ENCODE measurements at places on chromosomes 1 and 21.

DNA sequence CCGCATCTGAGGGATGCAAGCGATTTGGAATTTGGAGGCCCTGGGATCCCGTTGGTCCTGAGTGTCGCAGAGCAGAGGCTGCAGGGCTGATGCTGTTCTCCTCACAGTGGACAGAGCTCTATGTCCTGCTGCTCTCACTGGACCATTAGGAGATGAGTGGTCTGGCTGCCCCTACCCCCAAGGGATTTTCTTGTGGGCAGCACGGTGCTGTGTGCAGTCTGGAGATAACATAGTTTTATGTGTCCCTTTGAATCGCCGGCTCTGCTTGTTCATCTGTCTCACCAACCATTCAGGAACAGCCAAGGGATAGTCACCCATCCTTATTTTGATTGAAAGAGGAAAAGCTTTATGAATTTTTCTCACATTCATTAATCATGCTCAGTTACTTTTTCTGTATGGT, 49.9 kb downstream of the CHRM3 start:
- DNase-seq: no peak

DNA sequence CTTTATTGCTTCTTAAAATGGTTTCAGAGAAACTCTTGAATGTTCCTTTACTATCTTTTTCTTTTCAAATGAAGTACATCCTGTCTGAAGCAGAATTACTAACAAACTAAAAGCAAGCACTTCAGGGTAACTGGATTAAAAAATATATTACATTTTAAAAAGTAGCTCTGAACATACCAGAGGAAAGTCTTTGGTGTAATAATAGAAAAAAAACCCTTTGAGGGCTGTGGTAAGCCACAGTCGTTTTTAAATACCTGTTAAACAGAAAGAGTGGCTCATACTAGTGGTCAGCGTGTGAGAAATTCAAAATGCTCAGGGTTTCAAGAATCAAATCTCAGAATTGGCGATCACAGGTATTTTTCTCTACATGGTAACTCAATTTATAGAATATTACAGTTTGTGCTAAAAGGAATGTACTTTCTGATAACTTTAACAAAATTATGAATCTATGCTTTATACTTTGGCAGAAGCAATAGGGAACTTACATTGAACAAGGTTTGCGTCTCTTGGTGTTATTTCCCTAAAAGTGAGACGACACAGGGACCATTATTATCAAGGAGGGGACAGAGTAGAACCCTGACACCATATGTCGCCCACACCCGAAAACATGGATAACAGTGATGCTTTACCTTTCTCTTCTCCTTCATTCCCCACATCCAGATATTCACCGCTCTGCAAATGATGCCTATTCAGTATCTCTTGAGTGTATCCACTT, 97.0 kb upstream of the DPH5 start:
- no peak for DNase-seq

- DNase-seq: no peak
These were observed 162.2 kb upstream of the RAB4A start for GRCh38 chr1:229108598-229109201.

DNA sequence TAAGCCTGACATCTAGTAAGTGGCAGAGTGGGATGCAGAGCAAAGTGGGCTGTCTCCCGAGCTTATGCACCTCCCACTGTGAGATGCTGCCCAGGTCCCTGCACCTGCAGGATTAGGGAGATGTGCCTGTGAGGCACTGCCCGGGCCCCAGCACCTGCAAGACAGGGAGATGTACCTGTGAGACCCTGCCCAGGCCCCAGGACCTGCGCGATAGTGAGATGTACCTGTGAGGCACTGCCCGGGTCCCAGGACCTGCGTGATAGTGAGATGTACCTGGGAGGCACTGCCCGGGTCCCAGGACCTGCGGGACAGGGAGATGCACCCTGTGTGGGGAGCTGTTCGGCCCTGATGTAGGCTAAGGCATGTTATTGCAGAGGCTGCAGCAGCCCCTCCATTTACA, 622.8 kb downstream of the PTPRU start:
- no peak for DNase-seq

DNA sequence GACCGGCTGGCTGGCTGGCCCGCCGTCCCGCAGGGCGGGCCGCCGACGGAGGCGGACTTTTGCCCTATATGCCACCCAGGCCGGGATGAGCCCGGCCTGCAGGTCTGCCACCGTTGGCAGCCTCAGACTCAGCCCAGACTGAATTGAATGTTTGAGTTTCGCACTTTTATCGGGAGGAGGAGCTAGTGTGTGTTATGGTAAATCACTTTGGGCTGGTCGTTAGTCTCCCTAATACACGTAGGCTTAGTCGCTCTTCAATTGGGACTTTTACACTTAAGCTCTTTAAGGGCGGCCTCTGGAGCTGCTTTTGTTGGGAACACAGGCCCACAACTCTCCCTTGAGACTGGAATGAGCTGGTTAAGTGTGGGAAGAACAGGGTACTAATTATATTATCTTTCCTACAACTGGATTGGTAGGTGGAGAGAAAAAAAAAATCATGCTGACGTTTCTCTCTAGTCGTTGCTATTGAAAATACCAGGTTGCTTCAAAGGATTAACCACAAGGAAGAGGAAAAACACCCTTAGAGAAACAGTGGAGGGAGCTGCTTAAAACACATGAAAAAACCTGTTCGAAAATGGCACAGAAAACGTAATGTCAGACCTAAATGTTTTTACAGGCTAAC, 1.4 kb upstream of the IRF2BP2 start:
- DNase-seq: no peak

GRCh38 chr1:153659656-153660055, 1.2 kb downstream of the SNAPIN start:
- DNase-seq: no peak

DNA sequence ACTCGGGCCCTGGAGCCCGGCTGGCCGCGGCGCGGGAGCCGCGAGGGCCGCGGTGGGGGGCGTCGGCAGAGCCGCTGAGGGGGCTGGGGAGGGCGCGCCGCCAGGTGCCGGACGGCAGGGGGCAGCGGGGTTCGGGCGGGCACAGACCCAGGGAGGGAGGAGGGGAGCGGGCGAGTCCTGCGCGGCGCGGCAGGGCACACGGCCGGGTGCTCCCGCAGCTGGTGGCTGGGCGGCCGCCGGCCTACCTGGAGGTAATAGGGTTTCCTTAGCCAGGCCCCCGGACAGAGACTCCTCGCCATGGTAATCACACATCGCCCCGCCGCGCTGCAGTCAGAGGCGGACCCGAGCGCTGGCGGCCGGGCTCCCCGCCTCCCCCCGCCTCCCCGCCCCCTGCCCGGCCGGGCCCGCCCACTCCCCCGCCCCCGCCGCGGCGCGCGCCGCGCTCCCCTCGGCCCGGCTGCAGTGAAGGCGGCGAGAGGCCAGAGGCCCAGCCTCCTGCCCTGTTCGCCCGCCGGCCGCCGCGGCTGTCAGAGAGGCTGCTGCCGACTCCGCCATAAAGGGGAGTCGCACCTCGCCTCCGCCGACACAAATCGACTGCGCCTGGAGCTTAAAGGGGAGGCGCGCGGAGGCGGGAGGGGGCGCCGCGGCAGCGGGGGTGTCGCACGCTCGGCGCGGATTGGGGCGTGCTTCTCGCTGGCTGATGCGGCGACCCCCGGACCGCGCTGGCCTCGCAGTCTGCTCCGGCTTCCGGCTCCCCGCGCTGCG, at the start of gene DIPK1A:
Gene DIPK1A (minus strand): TSS at position 332 of the 765 bp plus-strand sequence. CDS start 33 bp downstream, at position 299.
- peak; percentile 49 for DNase-seq

DNA sequence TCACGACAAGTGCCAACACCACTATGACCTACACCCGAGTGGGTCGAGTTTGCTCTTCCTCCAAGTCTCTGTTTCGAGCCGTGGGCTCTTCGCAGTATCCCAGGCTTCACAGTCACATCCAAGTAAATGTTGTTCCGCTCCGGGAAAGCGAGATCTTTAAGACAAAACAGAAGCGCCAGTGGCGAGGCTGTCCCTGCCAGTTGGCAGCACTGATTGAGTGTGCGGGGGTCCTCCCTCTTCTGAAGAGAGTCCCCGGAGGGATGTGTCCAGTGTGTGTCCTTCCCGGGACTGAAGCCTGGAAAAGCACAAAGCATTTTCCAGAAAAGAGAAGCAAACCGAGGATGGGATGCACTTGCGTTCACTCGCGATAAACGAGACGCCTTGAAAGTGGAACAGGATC, 158.9 kb downstream of the PRDM16 start:
- DNase-seq: no peak

DNA sequence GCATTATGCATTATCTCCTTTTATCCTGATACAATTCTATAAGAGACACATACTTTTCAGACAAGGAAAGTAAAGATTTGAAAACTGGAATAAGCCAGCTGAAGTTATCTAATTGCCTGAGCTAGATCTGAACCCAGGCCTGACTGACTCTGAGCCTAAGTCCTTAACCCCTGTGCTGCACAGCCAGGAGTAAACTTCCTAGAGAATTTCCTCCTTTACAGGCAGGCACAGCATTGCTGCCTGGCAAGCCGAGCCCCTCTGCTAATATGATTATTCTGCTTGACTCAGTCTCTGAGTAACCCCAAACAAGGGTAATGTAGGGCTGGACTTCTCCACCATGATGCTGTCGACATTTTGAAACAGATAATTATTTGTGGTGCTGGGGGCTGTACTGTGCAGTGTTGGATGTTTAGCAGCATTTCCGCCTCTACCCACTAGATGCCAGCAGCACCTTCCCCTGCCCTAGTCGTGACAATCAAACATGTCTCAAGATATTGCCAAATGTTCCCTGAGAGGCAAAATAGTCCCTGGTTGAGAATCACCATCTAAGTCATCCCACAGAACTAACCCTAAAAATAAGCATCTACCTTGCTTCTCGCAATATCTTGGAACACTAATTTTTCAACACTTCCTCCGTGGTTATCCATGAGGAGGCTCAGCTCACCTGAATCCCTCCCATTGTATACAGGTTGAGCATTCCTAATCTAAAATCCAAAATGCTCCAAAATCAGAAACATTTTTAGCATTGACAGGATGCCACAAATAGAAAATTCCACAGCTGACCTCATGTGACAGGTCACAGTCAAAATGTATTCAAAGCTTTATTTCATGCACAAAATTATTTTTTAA, 18.5 kb downstream of the CAMK1G start:
- DNase-seq: no peak

GRCh38 chr1:147475488-147475887, 65.8 kb upstream of the BCL9 start:
- DNase-seq: no peak

DNA sequence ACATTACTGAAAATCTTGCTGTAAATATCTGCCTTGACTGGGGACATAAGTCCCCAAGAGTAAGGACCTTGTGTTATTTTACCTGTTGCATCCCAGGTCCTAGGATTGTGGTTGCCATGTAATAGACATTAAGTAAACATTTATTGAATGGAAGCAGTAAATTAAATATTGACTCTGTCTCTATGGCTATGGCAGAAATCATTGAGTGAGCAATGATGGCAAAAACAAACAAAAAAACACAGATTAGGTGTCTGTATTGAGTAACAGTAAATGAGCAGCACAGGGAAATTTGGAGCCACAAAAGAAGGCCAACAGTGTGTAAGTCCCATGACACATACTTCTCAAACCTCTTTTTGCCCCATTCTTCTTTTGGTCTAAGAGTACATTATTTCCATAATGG, 240.4 kb downstream of the NFIA start:
- no peak for DNase-seq

DNA sequence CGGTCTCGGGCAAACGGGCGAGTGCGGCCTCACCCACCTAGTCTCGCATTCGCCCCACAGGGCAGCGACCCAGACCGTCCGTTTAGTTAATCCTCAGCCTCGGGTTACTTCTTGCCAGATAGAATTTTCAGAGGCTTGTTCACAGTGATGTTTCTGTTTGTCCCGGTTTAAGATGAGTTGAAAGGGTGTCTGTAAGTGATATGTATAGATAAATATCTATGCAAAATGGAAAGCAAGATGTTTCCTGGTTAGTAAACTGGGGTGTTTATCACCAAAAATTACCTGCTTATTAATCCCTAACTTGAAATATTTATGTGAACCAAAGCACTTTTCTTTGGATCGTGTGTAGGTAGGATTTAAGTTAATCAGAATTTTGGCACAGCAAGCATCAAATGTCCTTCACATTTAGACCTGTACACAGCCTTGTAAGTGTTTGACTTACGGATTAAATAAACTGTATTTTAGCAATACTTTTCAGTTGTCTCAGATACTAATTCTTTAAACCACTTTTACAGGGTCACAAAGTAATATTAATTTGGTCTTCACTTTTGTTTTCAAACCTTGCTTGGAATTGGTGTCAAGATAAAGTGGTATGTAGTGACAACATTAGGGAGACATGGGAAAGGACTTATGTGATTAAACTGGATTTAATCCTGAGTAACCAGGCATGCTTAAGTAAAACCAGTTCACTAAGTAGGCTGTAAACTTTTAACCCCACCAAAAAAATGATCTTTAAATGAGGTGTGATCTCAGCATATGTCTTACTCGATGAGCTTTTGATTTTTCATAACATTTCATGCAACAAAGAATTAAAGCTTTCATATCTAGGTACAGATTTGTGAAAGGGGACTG, 914 bp downstream of the ZNF326 start:
- DNase-seq: peak; percentile 11

DNA sequence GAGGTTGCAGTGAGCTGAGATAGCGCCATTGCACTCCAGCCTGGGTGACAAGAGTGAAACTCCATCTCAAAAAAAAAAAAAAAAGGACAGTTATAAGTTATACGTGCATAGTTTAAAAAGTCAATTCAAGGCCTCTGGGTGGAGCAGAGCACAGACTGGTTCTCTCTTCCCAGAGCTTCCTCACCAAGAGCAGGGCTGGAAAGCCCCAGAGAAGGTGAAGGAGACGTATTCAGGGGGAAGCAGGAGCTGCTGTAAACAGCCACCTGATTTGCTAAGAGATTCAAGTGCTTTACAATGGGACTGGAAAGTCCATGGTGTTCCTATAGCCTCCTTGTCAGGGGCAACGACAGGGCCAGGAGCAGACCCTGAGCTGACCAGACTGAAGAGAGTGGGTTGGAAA, 85.0 kb upstream of the LYST start:
- DNase-seq: no peak

- DNase-seq: no peak
These were observed 344.0 kb upstream of the USP24 start for GRCh38 chr1:55559161-55559611.

DNA sequence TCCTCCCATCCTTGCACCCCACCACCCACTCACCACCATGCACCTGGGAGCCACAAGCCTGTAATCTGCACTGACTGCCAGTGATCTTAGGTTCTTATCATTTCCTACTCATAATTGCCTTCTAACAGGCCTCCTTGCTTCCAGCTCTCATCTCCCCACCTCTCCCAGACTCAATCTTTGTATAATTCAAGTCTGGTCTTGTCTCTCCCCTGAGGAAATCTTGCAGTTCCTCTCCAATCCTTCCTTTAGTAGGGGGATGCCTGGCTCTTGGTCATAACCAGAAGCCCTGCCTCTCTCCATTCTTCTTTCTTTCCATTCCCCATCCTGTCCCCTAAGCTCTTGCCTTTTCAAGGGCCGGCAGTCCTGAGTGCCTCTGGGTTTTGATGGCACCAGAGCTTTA, 27.8 kb downstream of the PIGM start:
- DNase-seq: no peak
